Occipital lobe (tissue), 3 donors: ENCODE measurements at places on chromosomes 1 and 21.

DNA sequence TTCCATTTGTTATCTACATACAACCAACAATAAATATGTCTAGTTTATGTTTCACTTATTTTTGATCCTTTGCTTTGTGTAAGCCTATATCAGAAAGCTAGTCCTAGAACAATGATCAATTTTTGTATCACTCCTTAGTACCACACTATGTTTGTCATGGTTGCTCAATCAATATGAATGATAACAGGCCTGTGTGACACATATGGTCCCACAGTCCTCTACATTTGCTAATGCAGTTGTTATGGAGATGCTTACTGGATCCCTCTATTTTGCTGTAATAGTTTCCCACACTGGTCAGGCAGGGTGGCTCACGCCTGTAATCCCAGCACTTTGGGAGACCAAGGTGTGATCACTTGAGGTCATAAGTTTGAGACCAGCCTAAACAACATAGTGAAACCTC, 59.1 kb downstream of the ERO1B start:
- DNase-seq = no peak

- no peak for DNase-seq
These were observed 60.0 kb upstream of the GRIK3 start for GRCh38 chr1:37094302-37094701.

DNA sequence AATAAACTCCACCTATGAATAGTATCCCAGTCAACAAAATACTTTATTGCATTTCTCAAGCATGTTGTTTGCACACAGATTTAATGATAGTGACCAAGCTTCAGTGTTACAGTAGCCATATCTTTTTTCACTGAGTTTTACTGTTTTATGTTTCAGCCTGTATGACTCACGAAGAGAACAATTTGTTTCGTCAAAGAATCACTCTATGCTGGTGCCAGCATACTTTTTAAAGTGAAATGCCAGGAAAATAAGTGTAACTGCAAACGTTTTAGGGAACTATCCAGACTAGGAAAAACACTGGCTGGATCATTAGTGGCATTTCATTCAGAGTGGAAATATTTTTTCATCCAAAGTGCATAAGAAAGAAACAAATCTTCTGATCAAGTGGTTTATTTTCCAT, 210.8 kb downstream of the COL11A1 start:
- no peak for DNase-seq

DNA sequence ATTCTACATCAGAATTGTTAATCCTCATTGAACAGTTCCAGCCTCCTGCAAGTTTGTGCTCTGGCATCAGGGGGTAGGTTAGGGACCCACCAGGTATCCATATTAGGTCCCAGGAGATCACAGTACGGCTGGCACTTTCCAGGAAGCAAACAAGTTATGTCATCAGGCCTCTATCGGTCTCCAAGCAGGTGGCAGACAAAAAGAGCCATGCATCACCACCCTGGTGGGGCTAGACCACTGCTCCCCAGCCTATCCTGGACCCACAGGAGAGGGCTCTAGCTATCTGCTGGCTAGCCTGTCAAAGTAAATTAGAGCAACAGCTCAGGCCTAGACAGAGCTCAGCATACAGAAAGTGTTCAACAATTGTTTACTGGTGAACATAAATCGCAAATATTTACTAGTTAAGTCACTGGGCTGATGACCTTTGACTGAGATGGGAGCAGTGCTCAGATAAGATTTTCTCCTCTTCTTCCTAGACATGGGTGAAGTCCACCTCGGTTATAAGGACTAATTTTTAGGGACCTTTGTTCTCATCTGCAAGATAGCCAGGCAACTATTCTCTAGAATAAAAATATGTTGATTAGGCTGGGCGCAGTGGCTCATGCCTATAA, 6.4 kb downstream of the NUAK2 start:
- DNase-seq = no peak

DNA sequence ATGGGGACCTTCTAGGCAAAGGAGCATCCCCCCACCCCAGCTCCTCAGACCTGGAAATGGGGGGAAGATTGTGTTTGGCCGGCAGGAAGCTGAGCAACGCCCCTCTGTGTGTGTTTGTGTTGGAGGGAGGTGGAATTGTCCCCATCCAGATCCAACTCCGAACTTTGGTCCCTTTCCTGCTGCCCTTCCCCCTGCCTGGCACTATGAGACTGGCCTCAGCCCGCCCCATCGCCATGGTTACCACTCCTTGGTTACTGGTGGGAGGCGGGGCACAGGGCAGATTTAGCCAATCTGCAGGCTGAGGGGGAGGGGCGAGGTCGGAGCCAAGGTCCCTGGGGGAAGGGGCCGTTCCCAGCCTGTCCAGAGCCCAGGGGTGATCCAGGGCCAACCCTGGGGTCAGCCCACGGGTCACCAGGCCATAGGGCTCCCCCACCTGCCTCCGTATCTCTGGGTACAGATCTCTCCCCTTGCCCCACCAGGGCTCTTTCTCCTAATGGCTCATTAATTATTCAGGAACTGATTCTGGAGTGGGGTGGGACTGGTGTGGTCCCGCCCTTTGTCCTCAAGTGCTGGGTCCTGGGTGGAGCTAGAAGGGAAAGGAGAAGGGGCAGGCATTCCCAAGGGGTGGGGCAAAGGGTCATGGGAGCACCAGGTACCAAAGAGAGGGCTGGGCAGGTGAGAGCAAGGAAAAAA, 15.2 kb downstream of the PTPRF start:
- DNase-seq = peak; percentile 70

GRCh38 chr1:240107058-240107684, 15.5 kb downstream of the FMN2 start:
- no peak for DNase-seq

DNA sequence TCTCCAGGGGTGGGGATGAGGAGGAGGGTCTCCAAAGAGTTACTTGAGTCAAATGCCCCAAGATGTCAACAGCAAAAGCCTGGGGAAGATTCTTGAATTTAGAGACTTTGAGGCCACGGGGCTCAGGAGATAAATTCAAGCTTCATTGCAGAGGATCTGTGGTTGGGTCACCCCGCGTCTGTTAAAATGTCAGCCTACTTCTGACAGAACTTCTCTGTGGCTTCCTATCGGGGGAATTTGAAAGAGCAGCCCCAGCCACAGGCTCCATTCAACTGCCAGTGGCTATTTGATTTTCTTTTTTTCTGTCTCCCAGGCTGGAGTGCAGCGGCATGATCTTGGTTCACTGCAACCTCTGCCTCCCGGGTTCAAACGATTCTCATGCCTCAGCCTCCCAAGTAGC, 62.5 kb upstream of the EFHD2 start:
- DNase-seq = no peak

DNA sequence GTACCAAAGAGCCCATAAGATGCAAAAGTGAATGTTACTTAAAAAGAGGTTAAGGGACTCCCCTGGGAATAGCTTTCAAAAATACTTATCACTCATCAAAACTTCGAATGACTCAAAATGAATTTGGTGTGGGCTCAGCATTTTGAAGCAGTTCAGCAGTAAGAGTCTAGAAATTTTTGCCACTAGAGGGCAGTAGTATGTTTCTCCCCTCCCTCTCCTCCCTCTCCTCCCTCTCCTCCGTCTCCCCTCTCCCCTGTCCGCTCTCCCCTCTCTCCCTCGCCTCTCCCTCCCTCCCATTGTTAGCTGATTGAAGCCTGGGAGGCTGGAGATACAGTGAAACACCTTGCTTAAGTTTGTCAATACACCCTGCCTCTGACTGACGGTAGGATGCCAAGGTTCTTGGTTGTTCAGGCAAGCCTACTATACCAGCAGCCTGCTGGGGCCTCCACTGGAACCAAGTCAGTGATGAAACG, 70.8 kb upstream of the TENT5C start:
- no peak for DNase-seq

DNA sequence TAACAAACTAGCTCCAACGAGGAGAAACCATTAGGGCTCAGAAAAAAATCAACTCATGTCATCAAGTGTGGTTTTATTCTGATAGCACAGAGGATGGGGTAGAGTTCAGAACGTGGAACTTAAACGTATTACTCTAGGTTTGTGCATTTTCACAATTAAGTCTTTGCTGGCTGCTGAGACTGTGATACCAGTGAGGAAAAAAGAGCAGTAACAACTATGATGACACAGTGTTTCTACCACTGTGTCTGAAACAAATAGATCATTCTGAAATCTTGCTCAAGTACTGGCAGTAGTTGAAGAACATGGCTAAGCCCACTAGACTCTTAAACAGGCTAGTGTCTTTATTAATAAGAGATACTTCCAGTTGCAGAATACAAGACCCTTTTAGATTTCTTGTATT, 31.0 kb downstream of the NUCKS1 start:
- no peak for DNase-seq

GRCh38 chr1:53783056-53783455, 44.1 kb upstream of the GLIS1 start:
- DNase-seq = no peak

GRCh38 chr21:15050568-15051377, 14.0 kb downstream of the NRIP1 start:
- no peak for DNase-seq

DNA sequence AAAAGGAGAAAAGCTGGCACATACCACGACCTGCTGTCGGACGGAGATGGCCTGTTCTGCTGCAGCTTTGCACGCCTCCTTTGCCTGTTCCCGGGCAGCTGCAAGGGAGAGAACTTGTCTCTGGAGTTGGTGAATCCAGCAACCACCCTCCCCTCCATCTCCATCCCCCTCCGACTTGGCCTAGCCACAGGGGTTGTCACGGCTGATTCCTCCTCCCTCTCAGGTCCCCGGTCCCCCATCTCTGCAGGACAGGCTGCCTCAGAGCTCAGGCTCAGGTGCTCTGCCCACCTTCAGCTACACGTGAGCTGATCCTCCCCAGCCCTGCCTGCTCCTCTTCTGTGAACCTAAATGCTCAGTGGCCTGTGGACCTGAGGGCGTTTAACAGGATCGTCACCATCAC, 11.1 kb upstream of the SRM start:
- no peak for DNase-seq

- DNase-seq = no peak
These were observed 13.0 kb upstream of the F3 start for GRCh38 chr1:94554580-94554979.

- DNase-seq = no peak
These were observed 593.1 kb downstream of the NUF2 start for GRCh38 chr1:163914785-163915413.

GRCh38 chr1:22794647-22795365, 84.2 kb downstream of the EPHB2 start:
- no peak for DNase-seq

- DNase-seq = no peak
These were observed 22.2 kb upstream of the GBP1 start for GRCh38 chr1:89087241-89087640.

DNA sequence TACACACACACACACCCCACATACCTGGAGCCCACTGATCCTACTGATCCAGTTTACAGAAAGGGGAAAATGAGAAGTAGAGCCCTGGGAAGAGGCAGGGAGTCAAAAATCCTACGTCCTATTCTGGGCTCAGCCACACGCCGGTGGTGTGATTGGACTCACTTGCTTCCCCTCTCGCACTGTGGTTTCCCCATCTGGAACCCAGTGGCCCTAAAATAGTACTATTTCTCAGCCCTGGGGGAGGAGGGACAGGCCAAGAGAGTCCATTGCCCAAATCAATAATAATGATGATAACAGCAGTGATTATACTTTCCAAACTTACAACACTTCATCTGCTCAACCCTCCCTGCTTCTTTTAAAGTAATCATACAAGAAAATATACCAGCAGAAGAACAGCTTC, 2.9 kb upstream of the PIGR start:
- no peak for DNase-seq

DNA sequence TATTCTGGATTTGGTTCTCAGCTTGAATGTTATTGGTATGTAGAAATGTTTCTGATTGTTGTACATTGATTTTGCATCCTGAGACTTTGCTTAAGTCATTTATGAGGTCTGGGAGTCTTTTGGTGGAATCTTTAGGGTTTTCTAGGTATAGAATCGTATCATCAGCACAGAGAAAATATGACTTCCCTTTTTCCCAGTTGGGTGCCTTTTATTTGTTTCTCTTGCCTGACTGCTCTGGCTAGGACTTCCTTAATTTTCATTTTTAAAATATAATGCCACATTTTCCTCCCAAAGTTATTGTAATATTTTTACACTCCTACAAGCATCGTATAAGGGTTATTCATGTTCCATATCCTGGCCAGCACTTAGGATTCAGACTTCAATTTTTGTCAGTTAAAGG, 111.1 kb downstream of the FNBP1L start:
- no peak for DNase-seq

DNA sequence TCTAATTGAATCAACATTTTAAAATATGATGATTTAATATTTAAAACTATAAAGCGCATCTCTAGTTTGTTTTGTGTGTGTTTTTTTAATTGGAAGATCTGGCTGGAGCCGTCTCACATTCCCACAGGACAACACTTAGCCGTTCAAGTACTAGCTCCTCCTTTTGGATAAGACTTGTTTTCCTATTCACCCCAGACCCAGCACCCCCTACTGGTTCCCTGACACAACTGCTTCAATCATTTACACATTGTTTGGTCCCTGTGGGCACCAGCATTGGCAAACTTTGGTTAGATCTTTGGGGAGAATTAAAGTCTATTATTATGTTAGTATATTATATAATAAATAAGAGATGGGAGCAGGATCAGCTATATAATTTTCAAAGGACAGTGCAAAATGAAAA, 34.5 kb downstream of the TYW3 start:
- no peak for DNase-seq

DNA sequence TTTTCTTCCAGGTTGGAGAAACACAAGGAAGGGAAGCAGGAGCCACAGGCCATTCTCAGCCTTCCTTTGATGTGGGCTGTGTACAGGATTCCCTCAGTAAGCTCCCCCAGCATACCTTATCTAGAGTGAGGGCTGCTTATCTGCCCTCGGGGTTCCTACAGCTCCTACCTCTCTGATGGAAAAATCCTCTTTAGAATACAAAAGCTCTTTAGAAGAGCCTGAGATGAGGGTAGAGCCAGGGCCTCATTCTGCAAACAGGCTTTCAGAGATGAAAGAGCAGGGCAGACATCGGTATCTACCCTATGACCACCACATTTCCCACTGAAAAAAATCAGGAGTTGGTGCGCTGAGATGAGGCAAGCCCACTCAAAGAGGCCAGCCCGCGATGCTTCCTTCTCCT, 85.1 kb downstream of the PLPP3 start:
- DNase-seq = no peak

GRCh38 chr1:96872757-96873156, 151.2 kb downstream of the PTBP2 start:
- DNase-seq = no peak

- DNase-seq = peak; percentile 6
These were observed 102.8 kb upstream of the C1orf21 start for GRCh38 chr1:184283999-184284398.

DNA sequence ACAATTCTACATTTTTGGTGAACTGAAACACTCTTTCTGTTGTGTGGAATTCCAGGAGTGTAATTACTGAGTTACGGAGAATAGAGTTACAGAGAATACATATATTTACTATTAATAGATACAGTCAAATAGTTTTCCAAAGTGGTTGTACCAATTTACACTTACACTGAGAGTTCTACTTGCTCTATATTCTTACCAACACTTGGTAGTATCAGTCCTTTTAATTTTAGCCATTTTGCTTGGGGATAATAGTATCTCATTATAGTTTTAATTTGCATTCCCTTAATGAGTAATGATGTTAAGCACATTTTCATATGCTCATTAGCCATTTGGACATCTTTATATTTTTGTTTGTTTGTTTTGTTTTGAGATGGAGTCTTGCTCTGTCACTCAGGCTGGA, 28.9 kb downstream of the AGO4 start:
- DNase-seq = no peak

- no peak for DNase-seq
These were observed 13.4 kb downstream of the RAB7B start for GRCh38 chr1:205989786-205990185.
